Activated T-cell treated with anti-CD3 and anti-CD28 coated beads, Interleukin-2, amount 50 U/mL, for 1 hour (primary cell): ENCODE measurements at places on chromosomes 16 and 17.
A peak's percentile ranks its signal among the peaks of the same experiment; 100 is the strongest.

- no peak for DNase-seq
Measured at GRCh38 chr17:60395508-60396065, 3.7 kb upstream of the USP32 start.

DNA sequence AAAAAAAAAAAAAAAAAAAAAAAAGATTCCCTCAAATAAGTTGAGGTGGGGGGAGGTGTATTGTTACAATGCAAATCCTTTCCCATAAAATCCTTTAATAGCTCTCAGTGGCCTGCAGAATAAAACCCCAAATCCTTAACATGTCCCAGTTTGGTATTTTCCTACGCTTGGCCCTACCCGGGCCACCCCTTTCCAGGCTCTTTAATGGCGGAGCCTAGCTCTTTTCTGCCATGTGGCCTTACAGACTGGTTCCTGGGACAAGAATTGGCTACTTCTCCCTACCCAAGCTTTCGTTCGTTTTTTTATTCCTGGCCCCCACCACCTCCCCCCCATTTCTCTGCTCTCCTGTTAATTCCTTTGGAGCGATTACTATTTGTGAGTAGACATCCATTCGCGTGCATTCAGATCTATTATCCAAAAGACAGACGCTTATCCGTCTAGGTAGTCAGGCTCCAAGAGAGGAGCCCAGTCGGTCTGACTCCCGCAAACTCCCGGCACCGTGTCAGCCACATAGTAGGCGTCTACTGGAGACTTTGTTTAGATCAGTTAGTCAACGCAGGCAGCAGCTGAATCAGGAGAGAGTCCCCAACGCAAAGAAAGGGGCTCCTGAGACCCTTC is 813 bp upstream of the THAP11 start:
- DNase-seq = no peak

DNA sequence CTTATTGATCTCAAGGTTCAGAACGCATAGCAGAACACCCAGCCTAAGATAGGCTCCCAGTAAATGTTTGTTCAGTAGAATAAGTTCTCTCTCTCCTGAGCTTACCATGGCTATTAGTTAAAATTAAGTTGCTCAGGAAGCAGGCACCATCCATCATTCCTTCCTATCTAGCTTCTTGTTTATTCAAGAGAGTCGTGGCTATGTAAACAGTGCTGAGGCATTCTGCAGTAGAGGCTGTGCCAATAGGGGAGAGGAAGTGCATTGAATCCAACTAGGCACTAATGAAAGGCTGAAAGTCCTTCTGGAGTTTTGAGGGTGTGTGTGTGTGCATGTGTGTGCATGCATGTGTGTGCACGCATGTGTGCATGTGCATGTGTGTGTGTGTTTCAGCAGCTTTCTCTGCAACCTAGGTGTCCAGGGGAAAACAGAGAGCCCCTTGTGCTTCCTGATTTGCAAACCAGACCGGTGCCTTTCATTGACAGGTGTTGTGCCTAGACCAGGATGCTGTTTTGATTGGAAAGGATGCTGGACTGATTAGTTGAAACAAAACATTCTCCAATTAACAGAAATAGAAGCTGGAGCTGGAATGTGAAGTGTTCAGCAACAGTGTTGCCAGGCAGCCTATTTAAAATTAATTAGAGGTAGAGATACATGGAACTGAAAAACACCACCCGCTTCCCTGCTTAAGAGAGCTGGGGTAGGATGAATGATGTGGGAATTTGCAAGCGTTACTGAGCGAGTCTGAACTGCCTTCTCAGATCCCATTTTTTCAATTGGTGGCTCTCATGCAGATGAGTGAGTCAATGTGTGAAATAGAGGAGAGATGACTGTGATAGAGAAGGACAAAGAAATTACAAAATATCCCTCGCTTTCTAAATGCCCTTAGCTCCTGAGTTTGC is 103.3 kb upstream of the CLEC3A start:
- no peak for DNase-seq

GRCh38 chr16:2194852-2195321 is 1.5 kb downstream of the CASKIN1 start:
- peak; percentile 55 for DNase-seq

DNA sequence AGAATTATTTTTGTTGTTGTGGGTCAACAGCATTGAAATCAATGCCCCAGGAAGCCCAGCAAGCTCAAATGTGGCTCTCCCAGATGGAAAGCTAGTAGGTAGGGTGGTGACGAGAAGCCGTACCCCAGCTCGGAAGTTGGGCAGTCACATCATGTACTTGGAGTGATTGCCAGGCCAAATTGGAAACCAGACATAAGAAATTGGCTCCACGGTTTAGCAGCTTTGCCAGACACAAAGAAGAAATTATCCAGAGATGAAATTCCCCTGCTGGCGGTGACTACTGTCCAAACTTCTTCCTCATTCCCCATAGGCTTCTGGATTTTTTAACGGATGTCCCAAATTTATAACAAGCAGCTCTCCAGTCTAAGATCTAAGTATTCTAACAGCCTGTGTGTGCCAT is 95.9 kb downstream of the OR1D5 start:
- no peak for DNase-seq

DNA sequence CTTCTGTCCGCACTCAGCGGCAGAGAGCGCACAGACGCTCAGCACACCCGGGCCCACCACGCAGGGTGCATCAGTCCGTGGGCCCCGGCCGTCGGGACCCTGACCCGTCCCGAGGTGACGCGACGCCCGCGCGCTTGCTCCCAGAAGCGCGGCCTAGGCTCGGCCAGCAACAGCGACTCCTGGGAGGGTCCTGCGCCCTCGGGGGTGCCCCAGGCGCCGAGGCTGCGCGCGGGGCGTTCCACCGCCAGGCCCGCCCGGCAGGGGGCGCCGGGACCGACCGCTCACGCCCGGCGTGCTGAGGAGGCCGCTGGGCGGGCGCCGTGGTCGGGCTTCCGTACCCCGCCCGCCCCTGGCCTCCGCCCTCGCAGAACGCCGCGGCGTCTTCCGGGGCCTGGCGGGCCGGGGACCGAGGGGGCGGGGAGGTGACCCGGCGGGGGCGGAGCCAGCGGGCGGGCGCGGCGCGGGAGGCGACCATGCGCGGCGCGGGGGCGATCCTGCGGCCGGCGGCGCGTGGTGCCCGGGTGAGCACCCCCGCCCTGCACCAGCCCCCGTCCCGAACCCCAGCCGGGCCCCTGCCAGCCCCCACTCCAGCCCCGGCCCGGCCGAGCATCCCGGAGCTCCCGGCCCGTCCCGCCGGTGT is at the start of gene CISD3:
Gene CISD3 (plus strand): TSS at position 456 of the 640 bp plus-strand sequence. CDS start 18 bp downstream, at position 474.
- peak; percentile 87 for DNase-seq

DNA sequence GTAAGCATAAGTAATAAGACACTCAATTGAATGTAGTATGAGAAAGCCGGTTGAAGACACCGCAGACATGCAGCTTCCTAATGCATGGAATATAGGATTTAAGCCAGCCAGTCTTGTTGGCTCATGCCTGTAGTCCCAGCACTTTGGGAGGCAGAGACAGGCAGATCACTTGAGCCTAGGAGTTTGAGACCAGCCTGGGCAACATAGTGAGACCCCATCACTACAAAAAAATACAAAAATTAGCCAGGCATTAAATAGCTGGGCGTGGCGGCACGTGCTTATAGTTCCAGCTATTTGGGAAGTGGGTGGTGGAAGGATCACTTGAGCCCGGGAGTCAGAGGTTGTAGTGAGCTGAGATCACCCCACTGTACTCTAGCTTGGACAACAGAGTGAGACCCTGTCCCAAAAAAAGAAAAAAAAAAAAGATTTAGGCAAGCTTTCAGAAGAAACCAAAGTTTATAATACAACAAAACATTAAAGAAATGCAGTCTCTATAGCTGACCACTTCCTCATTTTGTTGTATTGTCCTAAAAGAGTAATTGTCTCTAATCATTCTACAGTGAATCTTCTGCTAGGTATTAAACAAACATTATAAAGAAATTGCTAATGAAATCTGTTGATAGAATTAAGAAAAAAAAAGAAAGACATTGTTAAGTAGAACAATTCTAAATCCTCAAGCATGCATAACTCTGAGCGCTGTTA is 68.6 kb upstream of the KIFC3 start:
- no peak for DNase-seq

- DNase-seq = no peak
Measured at GRCh38 chr17:67218385-67218950, 26.5 kb downstream of the HELZ start.
